ENCODE measurements at places on chromosomes 13 and 19.
A peak's percentile ranks its signal among the peaks of the same experiment; 100 is the strongest.

DNA sequence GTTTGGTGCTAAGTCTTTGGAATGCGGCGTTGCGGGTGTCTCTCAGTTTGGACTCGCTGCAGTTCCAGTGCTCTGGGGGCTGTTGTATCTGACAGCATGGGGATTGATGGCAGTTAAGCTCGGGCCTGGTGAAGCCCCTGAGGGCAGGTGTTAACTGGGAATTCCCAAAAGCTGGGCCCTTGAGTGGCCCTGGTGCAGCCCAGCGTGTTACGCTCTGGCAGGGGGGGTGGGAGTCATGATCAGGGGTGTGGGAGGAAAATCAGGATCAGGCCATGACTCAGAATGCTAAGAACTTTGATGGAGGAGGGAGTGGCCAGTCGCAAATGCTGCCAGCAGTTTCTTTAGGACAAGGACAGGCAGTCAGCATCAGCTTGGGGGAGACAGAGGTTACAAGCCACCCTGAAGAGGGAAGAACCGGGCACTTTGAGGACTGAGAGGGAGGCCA, 19.6 kb downstream of the AP2A1 start:
- no peak overlapping the region for H3K4me3 ChIP-seq
- H3K4me1 ChIP-seq, result no peaks in the 10 kb centered on the region
- H3K27ac ChIP-seq, result no peak overlapping the region

- H3K4me3 ChIP-seq, result no peak overlapping the region
- no peaks in the 10 kb centered on the region for H3K27me3 ChIP-seq
- H3K4me1 ChIP-seq, result peaks cover 5% of the 10 kb centered on the region
- no peak for DNase-seq
Measured at GRCh38 chr19:2027361-2027760, 11.8 kb upstream of the BTBD2 start.

GRCh38 chr19:42115219-42115618, 17.0 kb downstream of the POU2F2 start:
- H3K27ac ChIP-seq, result no peak overlapping the region
- no peaks in the 10 kb centered on the region for H3K4me1 ChIP-seq
- H3K36me3 ChIP-seq, result no peaks in the 10 kb centered on the region
- DNase-seq, result no peak
- no peaks in the 10 kb centered on the region for H3K27me3 ChIP-seq
- no peak overlapping the region for H3K4me3 ChIP-seq

GRCh38 chr13:102846261-102847015, 606 bp downstream of the ERCC5 start:
- H3K27ac ChIP-seq, result peak overlapping the region; percentile 98
- peak; percentile 76 for DNase-seq
- H3K27me3 ChIP-seq, result no peaks in the 10 kb centered on the region
- peak overlapping the region; percentile 87 for H3K4me3 ChIP-seq
- no peaks in the 10 kb centered on the region for H3K36me3 ChIP-seq

GRCh38 chr13:98905199-98905598, 72.7 kb downstream of the DOCK9 start:
- peaks cover 23% of the 10 kb centered on the region for H3K36me3 ChIP-seq
- H3K4me1 ChIP-seq, result no peaks in the 10 kb centered on the region
- no peak for DNase-seq
- H3K27me3 ChIP-seq, result no peaks in the 10 kb centered on the region
- H3K4me3 ChIP-seq, result no peak overlapping the region

- H3K36me3 ChIP-seq, result no peaks in the 10 kb centered on the region
- H3K27me3 ChIP-seq, result no peaks in the 10 kb centered on the region
- H3K4me1 ChIP-seq, result no peaks in the 10 kb centered on the region
- H3K4me3 ChIP-seq, result peak overlapping the region; percentile 63
- DNase-seq, result peak; percentile 43
Measured at GRCh38 chr19:9323557-9323918, 441 bp upstream of the ZNF559 start.

- no peak overlapping the region for H3K4me3 ChIP-seq
- H3K4me1 ChIP-seq, result peaks cover 32% of the 10 kb centered on the region
- H3K27me3 ChIP-seq, result no peaks in the 10 kb centered on the region
- peak overlapping the region; percentile 28 for H3K27ac ChIP-seq
- peak; percentile 81 for DNase-seq
Measured at GRCh38 chr19:43784981-43785808, 4.4 kb upstream of the KCNN4 start.

DNA sequence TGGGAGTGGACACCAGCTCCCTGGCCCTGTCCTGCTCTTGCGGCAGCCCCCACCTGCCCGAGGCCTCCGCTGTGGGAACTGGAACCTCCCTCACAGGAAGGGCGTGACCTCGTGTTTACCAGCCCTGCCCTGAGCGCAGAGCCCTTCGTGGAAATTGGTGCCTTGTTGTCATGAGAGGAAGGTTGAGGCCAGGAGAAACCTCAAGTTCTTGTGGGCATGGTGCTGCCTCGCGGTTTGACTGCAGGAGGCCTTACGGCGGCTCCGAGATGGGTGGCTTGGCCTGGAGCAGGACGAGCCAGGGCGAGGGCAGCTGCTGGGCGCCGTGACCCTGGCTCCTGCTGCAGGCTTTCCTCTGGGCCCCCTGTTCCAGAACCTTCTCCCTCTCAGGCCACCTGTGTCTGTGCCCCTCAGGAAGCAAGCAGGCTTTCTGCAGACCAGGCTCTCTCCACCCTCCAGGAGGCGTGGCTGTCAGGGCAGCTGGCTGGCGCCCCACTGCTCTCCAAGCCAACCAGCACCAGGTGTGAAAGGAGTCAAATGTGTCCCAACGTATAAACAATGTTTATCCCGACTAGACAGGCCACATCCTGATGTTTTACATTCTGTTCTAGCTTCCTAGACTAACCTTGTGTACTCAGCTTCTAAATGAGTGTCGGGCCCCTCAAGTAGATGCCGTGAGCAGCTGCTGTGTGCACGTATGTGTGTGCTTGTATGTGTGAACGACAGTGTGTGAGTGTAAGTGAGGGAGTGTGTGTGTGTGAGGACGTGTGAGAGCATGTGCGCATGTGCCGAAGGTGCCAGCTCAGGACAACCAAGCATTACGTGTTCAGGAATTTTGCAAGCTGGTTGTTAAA, 10.4 kb upstream of the RASA3 start:
- no peaks in the 10 kb centered on the region for H3K36me3 ChIP-seq
- no peak overlapping the region for H3K4me3 ChIP-seq
- H3K4me1 ChIP-seq, result peaks cover 4% of the 10 kb centered on the region
- H3K27me3 ChIP-seq, result no peaks in the 10 kb centered on the region
- DNase-seq, result peak; percentile 87
- H3K27ac ChIP-seq, result peak overlapping the region; percentile 58

DNA sequence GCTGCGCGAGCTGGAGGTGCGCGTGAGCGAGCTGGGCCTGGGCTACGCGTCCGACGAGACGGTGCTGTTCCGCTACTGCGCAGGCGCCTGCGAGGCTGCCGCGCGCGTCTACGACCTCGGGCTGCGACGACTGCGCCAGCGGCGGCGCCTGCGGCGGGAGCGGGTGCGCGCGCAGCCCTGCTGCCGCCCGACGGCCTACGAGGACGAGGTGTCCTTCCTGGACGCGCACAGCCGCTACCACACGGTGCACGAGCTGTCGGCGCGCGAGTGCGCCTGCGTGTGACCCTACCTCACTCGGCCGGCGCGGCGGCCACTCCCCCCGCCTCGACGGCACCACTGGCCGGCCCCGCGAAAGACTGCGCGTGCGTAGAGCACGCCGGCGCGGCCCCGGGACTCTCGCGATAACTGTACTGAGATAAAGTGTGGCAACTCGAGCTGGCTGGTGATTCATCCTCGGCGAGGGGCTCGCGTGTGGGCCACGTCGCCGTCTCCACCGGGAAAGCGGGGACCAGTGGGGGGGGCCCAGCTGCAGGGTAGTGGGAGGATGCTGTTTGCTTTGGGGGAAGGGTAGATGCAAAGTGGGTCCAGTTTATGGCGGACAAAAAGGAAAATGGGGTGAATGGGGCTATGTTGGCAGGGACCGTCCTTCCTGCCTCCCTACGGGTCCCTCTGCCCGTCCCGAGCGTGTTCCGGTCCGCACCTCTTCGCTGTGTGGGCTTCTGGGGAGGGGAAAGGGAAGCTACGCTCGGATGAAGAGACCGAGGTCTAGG, 11.4 kb downstream of the FUT6 start:
- DNase-seq, result peak; percentile 95
- peaks cover 25% of the 10 kb centered on the region for H3K36me3 ChIP-seq
- H3K27me3 ChIP-seq, result no peaks in the 10 kb centered on the region
- H3K27ac ChIP-seq, result peak overlapping the region; percentile 41
- H3K4me3 ChIP-seq, result peak overlapping the region; percentile 50

All from Peyer's patch (tissue), 4 donors.